Brain microvascular endothelial cell (primary cell): ENCODE measurements at places on chromosomes 4 and X.
A peak's percentile ranks its signal among the peaks of the same experiment; 100 is the strongest.

- DNase-seq: no peak
Observed at GRCh38 chr4:165388756-165389155, 9.9 kb downstream of the CPE start.

- no peak for DNase-seq
Observed at GRCh38 chr4:56360071-56360470, 27.2 kb downstream of the AASDH start.

- DNase-seq: no peak
Observed at GRCh38 chr4:138826754-138827153, 188.8 kb upstream of the NOCT start.

DNA sequence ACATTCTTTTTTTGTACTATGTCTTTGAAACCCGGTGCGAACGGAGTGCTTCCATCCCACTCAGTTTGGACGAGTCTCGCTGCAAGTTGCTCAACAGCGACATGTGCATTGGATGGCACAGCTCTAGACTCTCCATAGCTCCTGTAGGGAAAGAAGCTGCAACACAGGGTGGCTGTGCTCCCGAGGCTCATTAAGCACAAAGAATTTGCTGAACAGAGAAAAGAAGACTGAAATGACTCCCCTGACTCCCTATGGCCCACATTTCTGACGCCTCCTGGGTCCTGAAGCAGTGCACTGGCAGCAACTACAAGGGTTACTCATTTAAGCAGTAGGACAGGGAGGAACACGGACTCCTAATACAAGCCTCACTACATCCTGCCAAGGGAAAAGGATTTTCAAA, 127.4 kb downstream of the SH3RF1 start:
- DNase-seq: no peak

DNA sequence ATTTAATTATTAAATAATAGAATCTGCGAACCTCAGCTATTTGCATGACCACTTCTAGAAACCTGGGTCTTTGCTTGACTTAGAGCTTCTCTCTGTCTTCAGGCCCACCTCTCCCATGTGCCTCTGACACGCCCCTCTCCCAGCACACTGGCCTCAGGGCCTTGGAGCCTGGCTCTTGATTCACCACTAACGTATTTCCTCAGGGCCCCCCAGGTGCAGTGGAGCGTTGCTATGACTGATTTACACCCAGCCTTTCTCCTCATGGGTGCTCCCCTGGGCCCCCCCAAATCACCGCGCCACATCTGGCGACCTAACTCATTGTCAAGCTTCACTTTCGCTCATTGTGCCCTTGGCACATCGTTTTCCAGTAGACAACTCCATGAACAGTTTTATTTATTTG, 37.9 kb upstream of the TENM3 start:
- no peak for DNase-seq

GRCh38 chr4:176002007-176002613, 63.5 kb upstream of the WDR17 start:
- DNase-seq: no peak

- peak; percentile 73 for DNase-seq
Observed at GRCh38 chrX:102832661-102833060, 104.4 kb upstream of the RAB40AL start.

DNA sequence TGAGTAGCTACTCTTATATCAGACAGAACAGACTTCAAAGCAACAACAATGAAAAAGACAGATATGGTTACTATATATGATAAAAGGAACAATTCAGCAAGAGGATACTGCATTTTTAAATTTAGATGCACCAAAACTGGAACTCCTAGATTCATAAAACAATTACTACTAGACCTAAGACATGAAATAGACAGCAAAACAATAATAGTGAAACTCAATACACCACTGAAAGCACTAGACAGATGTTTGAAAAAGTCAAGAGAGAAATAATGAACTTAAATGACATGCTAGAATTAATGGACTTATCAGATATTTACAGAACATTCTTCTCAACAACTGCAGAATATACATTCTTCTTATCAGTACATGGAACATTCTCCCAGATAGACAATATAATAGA, 99.5 kb upstream of the ITM2A start:
- DNase-seq: no peak
